ENCODE measurements at places on chromosomes 12 and 14.

DNA sequence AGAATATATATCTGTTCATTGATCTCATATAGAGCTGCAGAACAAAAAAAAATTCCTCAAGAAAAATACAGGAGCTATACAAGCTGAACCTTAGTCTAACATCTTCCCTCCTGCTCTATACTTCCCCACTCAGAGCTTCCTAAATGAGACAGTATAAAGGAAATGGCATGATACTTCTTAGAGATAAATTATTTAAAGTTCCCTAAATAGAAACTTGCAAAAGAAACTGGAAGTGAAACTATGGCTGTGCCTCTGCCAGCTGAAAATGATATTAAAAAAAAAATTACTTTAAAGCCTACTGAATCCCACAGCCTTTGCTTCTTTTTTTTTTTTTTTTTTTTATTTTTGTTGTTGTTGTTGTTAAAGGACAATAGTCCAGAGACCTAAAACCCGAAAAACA lies 11.6 kb upstream of the NEK9 start:
- no peak for DNase-seq

- no peak for DNase-seq
Measured at GRCh38 chr12:64800640-64801039, 23.8 kb upstream of the TBC1D30 start.

- no peak for DNase-seq
Measured at GRCh38 chr14:44107156-44107555, 399.9 kb downstream of the FSCB start.

GRCh38 chr14:79613625-79614024 lies 597.7 kb downstream of the DIO2 start:
- DNase-seq: no peak

DNA sequence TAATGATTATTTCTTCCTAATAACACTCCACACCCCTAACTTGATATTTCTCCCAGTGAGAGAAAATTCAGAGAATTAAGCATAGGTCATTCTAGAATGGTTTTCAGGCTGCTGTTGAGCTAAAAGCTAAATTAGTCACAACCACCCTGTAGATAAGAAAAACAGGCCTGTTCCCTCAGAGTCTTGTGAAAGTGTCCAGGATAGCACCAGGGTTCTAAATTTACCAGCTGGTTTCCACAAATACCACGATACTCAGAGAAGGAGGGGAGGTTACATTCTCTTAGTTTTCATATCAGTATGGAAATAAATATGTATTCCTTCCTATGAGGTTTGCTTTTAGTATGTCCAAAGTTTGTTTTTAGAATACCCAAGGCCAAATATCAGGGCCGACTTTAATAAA lies 66.0 kb upstream of the YARS2 start:
- no peak for DNase-seq

- no peak for DNase-seq
Measured at GRCh38 chr14:71036433-71036832, 129.2 kb downstream of the PCNX1 start.

GRCh38 chr12:13431041-13431440 lies 234.5 kb downstream of the EMP1 start:
- DNase-seq: no peak

GRCh38 chr14:95237121-95237957 lies 80.0 kb upstream of the DICER1 start:
- no peak for DNase-seq

DNA sequence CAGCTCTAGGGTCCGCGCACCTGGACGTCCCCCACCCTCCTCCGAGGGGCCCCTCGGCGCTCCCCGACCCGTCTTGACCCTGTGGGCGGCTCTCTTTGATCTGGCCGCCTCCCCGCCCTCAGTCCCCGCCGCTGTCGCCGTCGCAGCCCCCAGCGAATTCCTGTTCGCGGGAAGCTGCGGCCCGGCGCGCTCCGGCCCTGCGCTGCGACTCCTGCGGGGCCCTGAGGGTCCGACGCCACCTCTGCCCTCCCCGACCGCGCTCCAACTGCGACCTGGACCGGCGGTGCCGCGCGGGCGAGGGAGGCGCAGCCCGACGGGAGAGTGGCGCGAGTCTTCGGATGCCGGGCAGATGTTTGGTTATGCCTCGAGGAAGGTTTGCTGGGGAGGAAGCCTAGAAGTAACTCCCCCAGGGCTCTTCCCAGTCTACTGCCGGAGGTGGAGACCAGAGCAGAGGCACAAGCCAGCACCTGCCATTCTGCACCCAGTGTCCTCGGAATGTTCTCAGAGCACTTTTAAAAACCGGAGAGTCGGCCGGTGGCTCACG lies 440 bp upstream of the ISM2 start:
- DNase-seq: no peak

DNA sequence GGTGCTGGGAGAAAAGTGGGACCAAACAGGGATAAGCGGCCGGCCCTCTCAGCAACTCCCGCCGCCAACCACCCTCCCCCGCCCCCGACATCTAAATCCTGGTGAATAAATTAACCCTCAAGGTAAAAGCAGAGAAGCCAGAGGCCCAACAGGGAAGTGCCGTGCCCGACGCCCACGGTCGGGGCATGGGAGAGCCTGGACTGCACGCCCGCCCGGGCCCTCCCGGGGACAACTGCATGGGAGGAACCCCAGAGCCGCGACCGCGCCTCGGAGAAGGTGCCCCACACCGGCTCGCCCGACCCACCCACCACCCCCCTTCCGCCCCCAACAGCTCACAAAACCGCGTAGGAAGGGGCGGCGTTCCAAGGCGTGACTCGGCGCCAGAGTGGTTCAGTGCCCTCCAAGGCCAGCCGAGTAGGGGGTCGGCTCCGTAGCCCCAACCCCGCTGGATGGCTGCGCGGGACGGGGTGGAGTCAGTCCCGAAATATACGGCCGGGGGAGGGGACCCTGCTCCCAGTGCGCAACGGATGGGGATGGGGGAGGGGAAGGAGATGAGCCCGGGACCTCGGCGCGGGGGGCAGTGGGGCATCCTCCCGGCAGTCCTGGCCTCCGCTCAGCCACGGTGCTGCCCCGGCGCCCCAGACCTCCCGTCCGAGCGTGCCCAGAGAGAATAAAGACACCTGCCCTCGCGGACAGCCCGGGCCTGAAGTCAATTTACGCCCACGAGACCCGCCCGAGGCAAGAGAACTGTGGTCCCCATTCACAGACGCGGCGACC lies 732 bp downstream of the SLC25A29 start:
- no peak for DNase-seq

DNA sequence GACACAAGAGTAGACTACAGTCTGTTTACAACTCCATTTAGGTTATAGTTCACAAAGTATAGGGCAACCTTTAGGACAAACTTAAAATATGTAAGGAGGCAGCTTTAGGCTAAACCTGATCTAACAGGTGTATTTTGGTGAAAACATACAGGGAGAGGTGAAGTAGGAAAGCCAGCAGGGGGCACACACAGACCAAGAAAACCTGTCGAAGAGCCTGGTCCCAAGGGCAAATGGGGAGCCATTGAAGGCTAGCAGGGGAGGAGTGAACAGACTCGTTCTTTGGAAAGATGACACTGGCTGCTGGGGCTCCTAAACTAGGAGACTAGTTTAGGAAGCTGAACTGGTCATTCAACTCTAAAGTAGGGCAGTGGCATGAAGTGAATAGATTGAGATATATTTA lies 138.8 kb upstream of the WSCD2 start:
- DNase-seq: no peak

DNA sequence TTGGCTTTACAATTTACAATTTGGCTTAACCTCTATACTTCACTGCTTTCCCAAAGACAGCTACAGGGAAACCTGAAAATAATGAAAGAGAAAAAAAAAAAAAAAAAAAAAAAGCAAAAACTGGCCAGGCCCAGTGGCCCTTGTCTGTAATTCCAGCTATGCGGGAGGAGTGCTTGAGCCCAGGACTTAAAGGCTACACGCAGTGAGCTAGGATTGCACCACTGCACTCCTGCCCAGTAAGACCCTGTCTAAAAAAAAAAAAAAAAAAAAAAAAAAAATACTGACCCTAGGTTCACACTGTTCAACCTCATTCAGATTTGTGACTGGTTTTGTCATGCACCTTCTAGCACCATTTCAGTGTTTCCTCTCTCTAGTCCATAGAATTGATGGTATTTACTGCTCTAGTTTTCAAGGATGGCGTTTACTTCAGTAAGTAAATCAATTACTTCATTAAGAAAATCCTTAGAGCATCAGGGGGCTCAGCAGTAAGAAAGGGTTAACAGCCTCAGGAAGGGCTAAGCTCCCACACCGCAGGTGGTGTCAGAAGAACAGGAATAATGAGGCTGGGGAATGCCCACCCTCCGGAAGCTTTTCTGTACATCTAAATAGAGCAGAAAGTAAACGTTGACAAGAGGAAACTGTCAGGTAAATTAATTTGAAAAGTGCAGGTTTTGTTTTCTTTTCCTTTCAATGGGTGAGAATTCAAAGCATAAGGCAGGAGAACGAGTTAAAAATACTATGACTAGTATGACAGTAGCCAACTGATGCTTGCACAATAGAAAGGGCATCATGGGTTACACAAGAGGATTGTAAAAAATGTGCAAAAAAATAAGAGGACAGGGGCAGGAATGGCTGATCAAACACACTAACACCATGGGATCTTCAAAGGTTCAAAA lies 115.0 kb upstream of the MDM1 start:
- no peak for DNase-seq

DNA sequence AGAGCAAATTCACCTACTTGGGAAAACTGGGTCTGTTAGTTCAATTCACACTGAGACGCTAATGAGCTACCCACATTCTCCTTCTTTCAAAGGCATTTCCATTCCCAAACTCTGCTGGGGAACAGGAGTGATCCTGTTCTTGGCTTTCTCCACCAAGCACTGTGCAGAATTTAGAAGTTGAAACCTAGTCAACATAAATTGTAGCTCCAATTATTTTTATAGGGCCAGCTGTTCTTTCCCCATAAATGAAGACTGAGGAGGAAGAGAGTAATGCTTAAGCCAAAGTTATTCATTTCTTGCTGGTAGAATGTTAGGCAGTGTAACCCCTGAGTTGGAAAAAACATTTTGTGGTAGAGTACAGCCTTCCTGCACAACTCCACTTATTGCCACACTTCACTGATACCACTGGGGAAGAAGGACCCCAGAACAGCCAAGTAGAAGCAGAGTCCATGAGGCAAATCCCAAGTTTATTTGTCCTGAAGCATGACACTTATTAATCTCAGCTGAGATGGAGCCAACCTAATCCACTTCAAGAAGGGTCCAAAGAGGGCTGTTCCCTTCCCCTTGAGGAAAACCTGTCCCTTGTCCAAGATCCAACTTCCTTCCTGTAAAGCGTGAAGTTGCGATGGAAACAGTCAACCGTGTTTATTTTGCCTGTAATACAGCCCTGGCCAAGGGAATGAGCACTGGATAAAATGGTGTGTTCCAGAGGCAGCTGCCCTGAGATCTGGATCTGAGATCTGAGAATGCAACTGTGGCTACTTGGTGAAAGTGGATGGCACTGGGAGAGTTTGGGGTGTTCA lies 151.8 kb downstream of the TBX5 start:
- no peak for DNase-seq

DNA sequence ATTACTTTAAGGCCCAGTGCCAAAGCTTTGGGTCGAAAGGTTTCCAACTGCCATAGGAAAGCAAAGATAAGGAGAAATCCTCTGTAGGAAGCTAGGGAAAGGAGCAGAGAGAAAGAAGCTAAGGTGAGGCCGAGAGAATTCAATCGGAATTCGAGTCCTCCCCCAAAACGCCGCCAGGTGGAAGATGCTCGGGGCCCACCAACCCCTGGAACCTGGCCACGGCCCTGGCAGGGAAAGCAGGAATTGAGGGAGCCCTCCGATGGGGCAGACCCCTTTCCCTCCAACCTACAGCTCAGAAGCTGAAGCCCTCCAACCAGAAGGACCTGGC lies 498 bp downstream of the GMFB start:
- DNase-seq: no peak

DNA sequence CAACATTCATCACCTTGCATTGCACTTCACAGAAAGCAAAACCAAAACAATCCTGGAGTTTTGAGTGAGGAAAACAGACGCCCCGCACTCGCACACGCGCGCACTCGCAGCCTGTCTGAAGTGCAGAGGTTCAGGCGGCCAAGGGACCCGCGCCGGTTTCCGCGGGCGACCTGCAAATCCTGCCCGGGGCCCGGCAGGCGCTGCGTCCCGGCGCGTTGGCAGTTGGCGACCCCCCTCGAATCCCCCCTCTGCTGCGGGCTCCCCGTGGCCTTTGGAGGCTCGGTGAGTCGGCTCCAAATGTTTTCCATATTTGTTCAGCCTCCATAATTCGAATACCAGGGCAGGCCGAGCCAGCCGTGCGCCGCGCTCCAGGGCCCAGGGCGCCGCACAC lies at the start of gene SSPN:
Gene SSPN (plus strand): TSS at position 324 of the 391 bp plus-strand sequence. CDS start 100 bp downstream, outside the sequence.
- no peak for DNase-seq

- no peak for DNase-seq
Measured at GRCh38 chr14:72291908-72292688, 359.9 kb downstream of the RGS6 start.

DNA sequence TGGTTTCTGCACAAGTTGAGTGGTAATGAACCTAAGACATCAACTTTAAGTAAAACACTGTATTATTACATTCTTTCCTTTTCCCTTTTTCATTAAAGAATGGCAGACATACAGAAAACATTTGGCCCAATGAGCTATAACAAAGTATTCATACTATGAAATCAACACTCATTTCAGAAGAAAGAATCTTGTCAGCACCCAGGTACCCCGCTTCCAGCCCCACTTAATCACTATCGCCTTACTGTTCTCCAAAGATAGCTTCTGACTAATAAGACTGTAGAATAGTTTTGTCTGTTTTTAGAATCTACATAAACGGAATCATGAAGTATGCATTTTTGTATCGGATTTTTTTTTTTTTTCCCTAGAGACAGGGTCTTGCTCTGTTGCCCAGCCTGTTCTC lies 9.5 kb downstream of the CNTN1 start:
- DNase-seq: no peak
